ENCODE measurements at places on chromosomes 7 and 10. TPM values are rescaled to one million over a fixed set of nuclear protein-coding genes. Genes with fewer than 3 reads are reported as not detected.

NUTM2D gene
- 1.1 TPM for total RNA-seq

CDH23 gene
- total RNA-seq: 0.63 TPM

NUTM2B gene
- total RNA-seq: 0.63 TPM

SRRM3 gene
- not detected for total RNA-seq

OR2A5 gene
- not detected for total RNA-seq

ITIH5 gene
- total RNA-seq: not detected

FOXP2 gene
- 0.66 TPM for total RNA-seq

OR2A12 gene
- total RNA-seq: not detected

LARP4B gene
- total RNA-seq: 60.6 TPM

JAZF1 gene
- not detected for total RNA-seq

IFIT1B gene
- not detected for total RNA-seq

CAMK2G gene
- total RNA-seq: 44.2 TPM

C10orf105 gene
- 0.20 TPM for total RNA-seq

POU6F2 gene
- total RNA-seq: not detected
